H54 (cell line): ENCODE measurements at places on chromosomes 4 and X.

- DNase-seq, result no peak
Measured at GRCh38 chr4:63348735-63349673, 1060.2 kb downstream of the TECRL start.

DNA sequence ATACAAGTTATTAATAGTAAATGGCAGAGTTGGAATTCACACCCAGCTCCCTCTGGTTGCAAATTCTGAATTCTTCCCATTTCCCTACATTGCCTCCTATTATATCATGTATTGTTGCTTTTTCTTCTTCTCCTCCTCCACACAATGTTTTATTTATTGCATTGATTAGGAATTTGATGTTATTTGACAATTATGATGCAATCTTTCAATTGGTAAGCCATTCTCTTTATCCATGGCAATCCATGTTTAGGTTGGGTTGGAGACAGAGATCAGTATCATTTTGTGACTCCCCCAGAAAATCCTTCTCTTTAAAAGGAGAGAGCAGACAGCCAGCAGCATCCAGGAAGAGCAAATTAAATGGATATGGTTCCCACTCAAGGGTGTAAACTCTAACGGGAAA, 30.5 kb downstream of the TTC29 start:
- DNase-seq, result no peak

DNA sequence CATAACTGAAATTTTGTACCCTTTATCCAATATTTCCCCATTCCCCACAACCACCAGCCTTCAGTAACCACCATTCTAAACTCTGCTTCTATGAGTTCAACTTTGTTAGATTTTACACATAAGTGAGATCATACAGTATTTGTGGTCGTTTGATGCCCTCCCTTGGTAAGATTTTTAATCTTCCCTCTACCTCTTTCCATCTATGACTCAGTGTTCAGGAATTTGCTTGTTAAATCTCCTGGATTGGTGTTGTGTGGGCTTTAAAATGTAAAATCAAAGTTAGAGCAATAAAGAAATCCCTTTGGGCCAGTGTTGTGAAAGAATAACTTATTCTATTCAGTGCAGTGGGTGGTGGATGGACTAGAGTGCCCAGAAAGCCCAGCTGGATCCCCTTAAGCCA, 37.4 kb downstream of the SLC16A2 start:
- DNase-seq, result peak; percentile 19

GRCh38 chr4:53861856-53862610, 202.4 kb downstream of the CHIC2 start:
- DNase-seq, result peak; percentile 8

- no peak for DNase-seq
Measured at GRCh38 chr4:182280436-182281111, 37.4 kb downstream of the TENM3 start.

DNA sequence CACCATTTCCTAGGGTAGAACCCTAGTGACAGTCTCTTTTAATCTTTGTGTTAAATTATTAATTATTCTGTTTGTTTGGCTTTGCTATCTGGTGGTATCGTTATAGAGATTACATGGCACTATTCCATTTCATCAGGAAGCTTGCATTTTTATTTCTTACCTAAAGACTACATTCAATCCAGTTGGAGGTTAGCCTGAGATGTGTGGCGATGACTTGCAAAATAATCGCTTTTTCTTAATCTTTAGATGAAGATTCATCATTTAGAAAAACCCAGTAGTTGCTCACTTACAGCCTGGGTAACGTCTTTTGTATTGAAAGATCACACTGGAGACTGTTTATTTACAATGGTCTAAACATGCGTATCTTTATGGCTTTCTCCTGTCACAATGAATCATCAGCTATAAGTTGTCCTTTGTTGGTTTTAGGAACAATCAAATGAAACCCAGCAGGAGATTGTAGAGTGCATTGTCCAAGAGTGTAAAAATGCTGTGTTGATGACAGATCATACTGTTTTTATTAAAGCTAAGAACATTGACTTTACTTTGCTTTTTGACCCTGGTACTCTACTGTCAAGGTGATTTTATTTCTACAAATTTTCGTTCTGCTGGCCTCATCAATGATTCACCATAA, 281.7 kb upstream of the PITX2 start:
- no peak for DNase-seq

DNA sequence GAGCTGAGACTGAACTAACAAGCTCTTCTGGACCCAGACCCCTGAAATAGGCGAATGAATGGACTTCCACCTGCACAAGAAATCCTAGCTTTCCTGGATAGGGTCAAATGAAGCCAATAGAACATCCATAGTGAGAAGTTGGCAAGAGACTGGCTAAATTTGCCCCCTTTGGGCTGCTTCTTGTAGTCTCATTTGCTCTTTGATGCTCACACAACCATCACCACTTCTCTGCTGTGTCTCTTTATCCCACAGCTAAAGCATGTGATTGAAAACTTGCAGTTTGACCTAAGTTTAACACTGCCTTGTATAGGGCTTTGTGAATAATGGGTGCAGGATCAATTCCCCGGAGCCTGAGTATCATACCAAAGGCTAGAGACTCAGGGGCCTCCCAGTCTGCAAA, 38.2 kb downstream of the NLGN3 start:
- no peak for DNase-seq

GRCh38 chrX:129540722-129541184, 694 bp downstream of the OCRL start:
- DNase-seq, result peak; percentile 15

GRCh38 chrX:15359701-15360100, 24.4 kb upstream of the PIGA start:
- no peak for DNase-seq

DNA sequence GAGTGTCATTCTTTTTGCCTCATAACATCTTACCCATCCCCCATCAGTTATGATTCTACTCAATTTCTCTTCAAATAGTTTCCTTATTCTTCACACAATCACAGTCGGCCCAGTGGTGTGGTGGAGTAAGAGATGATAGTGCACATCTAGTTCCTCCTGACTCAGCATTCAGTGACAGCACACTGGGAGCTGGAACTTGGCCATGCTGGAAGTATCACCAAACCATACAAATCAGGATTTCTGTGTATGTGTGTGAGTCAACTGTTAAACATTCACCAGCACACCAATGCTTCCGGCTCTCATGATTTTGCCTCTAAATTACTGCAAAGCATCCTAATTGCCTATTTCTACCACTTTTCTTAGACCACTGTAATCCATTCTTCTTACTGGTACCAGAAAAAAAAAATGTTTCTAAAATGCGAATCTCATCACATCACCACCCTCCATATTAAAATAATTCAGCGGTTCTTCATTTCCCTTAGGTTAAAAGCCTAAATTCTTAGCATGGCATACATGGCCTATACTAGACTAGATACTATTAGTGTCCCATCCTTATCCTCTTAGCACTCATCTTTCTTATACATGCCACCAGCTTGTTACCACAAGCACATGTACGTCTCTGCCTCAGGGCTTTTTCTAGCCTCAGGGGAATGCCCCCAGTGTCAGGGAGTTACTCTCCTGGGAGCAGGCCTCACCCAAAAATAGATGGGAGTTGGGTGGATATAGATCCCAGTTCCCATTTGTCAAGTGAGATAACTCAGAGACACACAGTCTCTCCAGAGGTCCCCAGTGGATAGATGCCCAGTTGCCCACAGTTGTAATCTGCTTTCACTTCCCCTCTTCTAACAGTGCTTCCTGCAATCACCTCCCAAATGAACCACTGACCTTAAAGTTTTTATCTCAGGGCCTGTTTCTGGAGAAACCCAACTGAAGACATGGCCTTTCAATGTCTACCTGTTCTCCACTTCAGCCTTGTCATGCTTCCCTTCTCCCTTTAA, 49.2 kb upstream of the DDX53 start:
- DNase-seq, result peak; percentile 4

DNA sequence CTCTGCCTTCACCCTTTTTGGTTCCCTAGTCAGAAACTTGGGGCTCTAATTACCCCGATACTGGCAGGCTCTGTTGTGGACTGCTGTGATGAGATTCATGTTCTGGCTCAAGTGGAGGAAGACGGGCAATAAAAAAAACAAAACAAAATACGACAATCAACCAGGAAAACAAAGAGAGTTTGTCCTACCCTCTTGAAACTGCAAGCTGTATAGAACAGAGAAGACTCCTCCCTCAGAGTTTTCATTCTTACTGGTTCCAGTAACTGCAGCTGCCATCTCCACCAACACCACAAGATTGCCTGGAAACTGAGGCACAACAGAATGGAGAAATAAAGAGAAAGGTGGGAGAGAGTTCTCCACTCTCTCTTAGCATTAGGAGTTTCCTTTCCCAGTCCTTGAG, 11.1 kb upstream of the IL1RAPL1 start:
- no peak for DNase-seq

- DNase-seq, result no peak
Measured at GRCh38 chr4:185504098-185505047, 30.9 kb downstream of the PDLIM3 start.

DNA sequence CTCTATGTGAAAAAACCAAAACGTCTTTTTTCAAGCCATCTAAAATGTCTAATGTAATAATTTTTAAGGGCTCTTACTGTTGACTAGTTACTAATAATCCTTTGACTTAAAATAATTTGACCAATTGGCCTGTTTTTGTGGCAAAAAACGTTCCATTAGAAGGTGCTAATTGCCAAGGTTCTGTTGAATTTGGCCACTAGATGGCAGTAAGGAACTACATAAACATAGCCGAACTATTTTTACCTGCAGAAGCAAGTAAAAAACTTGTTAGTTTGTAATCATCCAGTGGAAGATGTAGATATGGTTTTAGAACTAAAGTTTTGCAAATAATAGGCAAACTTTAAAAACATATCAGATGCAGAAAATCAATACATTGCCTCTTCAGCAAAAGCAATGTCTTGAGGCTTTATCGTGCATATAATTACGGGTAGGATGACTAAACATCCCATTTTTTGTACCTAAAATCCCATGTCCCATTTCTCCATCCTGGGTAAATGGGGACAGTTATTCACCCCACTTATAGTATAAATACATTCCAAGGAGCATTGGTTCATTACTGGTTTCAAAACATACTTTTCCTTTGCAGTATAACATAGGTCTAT, 57.6 kb downstream of the PROM1 start:
- no peak for DNase-seq

GRCh38 chr4:115972967-115973366, 859.5 kb upstream of the NDST4 start:
- DNase-seq, result no peak

GRCh38 chr4:7507381-7507780, 72.7 kb upstream of the PSAPL1 start:
- DNase-seq, result no peak

DNA sequence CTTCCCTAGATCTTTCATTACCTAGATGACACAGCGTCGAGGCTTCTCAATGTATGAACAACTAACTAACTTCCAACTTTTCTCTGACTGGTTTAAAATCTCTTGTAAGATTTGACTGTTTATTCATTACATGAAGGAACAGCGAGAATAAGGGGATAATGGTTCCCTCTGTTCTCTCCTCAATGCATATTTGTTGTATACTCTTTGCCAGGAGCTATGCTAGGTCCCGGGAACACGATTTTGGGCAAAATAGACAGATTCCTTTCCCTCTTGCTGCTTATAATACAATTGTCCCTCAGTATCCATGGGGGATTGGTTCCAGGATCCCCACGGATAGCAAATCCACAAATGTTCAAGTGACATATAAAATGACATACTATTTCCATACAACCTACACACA, 1020.0 kb downstream of the DMD start:
- DNase-seq, result no peak

GRCh38 chrX:17192106-17192505, 182.9 kb upstream of the NHS start:
- DNase-seq, result no peak

- no peak for DNase-seq
Measured at GRCh38 chr4:176186067-176186466, 9.3 kb downstream of the SPATA4 start.

- no peak for DNase-seq
Measured at GRCh38 chrX:103913356-103914020, 48.9 kb upstream of the TMSB15B start.

DNA sequence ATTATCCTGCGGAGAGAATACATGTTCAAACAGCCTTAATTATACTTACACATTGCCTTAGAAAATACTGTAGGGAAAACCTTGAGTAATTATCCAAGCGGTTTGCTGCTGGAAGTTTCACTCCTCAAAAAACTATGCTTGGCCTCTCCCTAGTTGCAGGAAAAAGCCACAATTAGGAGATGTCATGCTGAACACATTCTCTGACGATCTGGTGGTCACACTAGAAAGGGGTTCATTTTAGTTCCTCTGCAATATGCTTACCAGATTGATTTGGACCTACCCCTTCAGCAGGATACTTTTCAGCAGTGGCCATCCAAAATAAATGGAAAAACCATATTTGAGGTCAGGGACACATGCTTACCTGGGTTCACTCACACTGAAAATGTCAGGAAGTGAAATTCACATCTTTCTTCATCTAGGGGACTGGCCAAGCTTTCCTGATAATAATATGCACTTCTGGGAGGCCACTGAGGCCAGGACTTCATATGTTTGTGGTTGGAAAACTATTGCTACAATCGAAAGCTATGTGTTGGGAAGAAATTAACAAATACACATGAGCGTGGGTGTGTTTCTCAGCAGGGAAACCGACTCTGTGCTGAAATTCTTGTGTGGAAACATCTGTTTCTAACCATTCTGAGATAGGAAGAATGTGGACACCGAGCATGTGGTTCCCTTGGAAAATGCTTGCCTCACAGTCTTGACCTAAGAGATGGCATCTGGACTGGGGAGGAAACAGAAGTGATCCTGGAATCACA, 68.8 kb downstream of the ATXN3L start:
- DNase-seq, result no peak

GRCh38 chrX:132364313-132364712, 124.5 kb downstream of the MBNL3 start:
- no peak for DNase-seq

DNA sequence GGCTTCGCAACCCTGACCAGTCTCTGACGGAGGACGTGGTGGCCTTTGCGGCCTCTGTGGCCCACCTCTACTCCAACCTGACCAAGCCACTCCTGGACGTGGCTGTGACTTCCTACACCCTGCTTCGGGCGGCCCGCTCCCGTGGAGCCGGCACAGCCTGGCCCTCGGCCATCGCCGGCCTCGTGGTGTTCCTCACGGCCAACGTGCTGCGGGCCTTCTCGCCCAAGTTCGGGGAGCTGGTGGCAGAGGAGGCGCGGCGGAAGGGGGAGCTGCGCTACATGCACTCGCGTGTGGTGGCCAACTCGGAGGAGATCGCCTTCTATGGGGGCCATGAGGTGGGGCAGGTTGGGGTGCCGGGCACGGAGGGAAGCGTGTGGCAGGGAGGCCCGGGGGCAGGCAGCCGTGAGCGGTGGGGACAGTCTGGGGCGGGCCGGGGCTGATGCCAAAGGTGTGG, 1.2 kb downstream of the ABCD1 start:
- no peak for DNase-seq

DNA sequence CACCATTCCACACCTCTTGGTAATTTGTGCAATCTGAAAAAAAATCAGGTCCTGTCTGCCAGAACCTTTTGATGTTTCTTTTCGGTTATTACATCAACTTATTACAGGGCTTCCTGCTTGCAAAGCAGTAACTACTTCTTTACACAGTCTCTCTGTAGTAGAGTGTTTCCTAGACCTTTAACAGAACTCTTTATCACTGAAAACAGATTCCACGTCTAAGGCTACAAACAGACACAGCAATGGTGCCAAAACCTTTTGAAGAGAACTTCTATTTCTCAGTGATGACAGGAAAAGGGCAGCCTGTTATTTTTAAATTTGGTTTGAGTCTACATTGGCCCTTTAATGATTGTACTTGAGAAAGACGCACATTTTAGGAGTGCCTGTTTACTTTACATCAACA, 713.5 kb upstream of the GRID2 start:
- no peak for DNase-seq
